ENCODE measurements at places on chromosomes 12 and 14.
A peak's percentile ranks its signal among the peaks of the same experiment; 100 is the strongest.

DNA sequence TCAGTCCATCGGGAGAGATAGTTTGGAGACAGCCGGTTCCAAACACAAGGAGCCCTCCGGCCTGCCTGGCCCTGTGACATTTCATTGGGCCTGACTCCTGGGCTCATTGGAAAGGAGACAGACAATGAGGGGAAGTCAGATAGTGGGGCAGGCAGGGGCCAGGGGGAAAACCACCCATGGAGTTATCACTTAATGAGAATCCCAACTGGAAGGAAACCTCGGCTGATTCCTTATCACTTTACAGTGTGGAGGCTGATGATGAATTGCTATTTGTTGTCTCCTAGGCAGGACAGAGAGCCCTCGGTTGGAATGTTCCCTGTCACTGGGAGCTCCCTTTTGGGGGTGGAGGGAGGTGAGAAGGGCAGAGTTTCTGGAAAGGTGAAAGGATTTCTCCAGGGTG is 44.4 kb downstream of the TBX5 start:
- H3K4me1 ChIP-seq = no peaks in the 10 kb centered on the region
- no peaks in the 10 kb centered on the region for H3K27me3 ChIP-seq

DNA sequence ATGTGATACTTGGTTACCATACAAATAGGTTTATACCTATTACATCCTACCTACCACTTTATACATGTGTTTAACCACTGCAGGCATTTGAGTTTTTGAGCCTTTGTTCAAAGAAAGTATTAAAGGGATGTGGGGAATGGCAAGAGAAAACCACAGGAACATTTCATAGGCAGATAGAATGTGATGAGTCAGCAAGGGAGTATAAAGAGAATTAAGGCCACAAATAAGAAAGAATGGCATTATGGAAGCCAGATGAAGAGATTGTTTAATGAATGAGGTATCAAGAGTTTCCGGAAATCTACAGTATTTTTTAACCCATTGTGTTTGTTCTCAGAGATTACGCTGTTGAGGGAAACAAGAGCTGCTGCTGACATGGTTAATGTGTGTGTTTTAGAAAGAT is 66.9 kb downstream of the METTL25 start:
- DNase-seq = no peak
- H3K4me1 ChIP-seq = no peaks in the 10 kb centered on the region
- H3K27ac ChIP-seq = no peak overlapping the region

- H3K4me3 ChIP-seq = no peak overlapping the region
- H3K27ac ChIP-seq = no peak overlapping the region
- no peaks in the 10 kb centered on the region for H3K27me3 ChIP-seq
- DNase-seq = no peak
- peaks cover 33% of the 10 kb centered on the region for H3K36me3 ChIP-seq
Observed at GRCh38 chr12:132702640-132703039, 8.0 kb upstream of the PGAM5 start.

DNA sequence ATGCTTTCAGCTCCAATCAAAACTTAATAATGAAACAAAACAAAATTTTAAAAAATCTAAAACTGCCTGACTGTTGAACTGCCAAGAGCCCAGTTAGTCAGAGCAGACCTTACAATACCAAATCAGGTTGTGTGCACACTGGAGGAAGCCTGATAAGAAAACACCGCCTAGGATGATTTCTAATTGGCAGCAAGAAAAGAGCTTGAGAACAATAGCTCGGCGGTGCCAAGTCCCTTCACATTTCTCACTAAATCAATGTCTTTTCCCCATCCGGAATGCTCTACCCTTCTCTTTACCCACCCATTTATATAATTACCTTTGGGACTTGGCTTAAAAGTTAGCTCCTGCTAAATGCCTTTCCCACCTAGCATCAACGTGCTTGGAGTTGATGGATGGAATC is 256.7 kb downstream of the C12orf75 start:
- H3K4me1 ChIP-seq = no peaks in the 10 kb centered on the region
- H3K36me3 ChIP-seq = no peaks in the 10 kb centered on the region
- no peaks in the 10 kb centered on the region for H3K27me3 ChIP-seq
- no peak overlapping the region for H3K27ac ChIP-seq
- no peak for DNase-seq

GRCh38 chr12:91239481-91239880 is 56.9 kb upstream of the DCN start:
- DNase-seq = no peak
- H3K36me3 ChIP-seq = no peaks in the 10 kb centered on the region
- H3K27me3 ChIP-seq = no peaks in the 10 kb centered on the region

- H3K4me1 ChIP-seq = peaks cover 11% of the 10 kb centered on the region
- H3K27ac ChIP-seq = no peak overlapping the region
- H3K36me3 ChIP-seq = no peaks in the 10 kb centered on the region
- H3K27me3 ChIP-seq = no peaks in the 10 kb centered on the region
Observed at GRCh38 chr12:69096669-69097335, 142.6 kb upstream of the CPSF6 start.

- no peaks in the 10 kb centered on the region for H3K36me3 ChIP-seq
- no peak overlapping the region for H3K27ac ChIP-seq
- no peak for DNase-seq
- H3K4me1 ChIP-seq = no peaks in the 10 kb centered on the region
- H3K27me3 ChIP-seq = no peaks in the 10 kb centered on the region
Observed at GRCh38 chr12:77796775-77797174, 33.9 kb upstream of the NAV3 start.

DNA sequence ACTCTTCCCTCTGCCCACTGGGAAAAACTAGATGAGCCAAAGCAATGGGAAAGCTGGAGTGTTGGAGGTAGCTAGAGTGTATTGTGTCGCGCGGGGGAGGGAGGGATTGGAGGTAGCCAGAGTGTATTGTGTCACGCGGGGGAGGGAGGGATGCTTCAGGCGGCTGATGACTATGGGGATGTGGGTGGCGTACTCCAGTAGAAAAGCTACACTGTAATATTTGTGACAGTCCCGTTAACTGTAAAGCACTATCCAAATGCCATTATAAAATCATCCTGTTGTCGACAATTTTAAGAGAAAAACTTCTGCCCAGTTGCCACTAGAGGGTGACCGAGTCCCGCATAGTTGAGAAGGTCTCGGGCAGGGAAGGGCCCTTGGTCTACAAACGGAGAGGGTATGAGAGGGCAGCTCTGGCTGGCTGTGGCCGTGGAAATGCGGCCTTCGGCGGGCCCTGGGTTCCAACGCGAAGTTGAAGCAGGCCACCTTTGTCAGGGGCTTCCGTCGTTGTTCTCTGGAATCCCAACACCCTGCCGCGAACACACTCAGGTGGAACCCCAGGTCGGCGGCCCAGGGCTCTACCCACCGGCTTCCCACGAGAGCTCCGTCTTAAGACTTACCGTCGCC is 15.1 kb upstream of the PLEK2 start:
- no peak overlapping the region for H3K4me3 ChIP-seq
- H3K36me3 ChIP-seq = no peaks in the 10 kb centered on the region
- H3K27ac ChIP-seq = no peak overlapping the region
- H3K27me3 ChIP-seq = no peaks in the 10 kb centered on the region

- H3K27me3 ChIP-seq = no peaks in the 10 kb centered on the region
- H3K27ac ChIP-seq = no peak overlapping the region
- H3K4me1 ChIP-seq = no peaks in the 10 kb centered on the region
Observed at GRCh38 chr12:88600272-88600671, 20.0 kb upstream of the KITLG start.

DNA sequence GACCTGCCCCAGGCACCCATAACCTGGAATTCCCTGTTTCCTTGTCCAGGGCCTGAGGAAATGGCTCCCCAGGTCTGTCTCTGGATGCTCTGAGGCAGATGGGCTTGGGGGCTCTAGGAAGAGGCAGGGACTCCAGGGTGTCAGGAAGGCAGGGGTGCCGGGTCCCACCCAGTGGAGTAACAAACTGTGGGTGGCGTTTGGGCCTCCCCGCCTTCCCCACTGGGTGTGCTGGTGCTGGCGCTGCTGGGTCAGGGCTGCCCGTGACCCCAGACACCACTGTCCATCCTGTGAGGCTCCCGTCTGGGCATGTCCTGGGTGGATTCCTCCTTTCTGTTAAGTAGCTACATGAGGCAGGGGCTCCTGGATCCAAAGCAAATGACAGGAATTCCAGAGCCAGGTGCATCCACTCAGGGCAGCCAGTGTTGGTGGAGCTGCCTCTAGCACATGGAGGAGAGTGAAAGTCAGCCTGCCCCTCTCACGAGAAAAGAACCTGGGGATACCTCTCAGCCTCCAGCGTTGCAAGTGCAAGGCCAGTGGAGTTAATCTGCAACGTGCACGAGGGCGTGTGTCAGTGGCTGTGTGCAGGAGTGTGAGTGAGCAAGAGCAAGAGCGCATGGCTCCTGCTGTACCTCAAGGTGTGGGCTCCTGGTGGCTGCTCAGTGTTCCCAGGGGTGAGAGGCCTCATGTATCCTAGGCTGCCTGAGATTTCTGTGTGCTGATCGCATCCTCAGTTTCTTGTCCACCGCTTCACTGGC is 403.1 kb downstream of the TMEM121 start:
- H3K4me3 ChIP-seq = no peak overlapping the region
- H3K27me3 ChIP-seq = no peaks in the 10 kb centered on the region
- no peak overlapping the region for H3K27ac ChIP-seq
- no peaks in the 10 kb centered on the region for H3K4me1 ChIP-seq
- H3K36me3 ChIP-seq = no peaks in the 10 kb centered on the region
- DNase-seq = peak; percentile 34

GRCh38 chr14:72925171-72925759 is 999 bp upstream of the DCAF4 start:
- H3K4me1 ChIP-seq = no peaks in the 10 kb centered on the region
- no peak overlapping the region for H3K27ac ChIP-seq
- DNase-seq = no peak

GRCh38 chr12:64673490-64674169 is 63.3 kb downstream of the RASSF3 start:
- no peaks in the 10 kb centered on the region for H3K27me3 ChIP-seq
- H3K4me1 ChIP-seq = peaks cover 6% of the 10 kb centered on the region

- peak; percentile 73 for DNase-seq
- H3K27me3 ChIP-seq = no peaks in the 10 kb centered on the region
- H3K4me1 ChIP-seq = peaks cover 13% of the 10 kb centered on the region
Observed at GRCh38 chr14:53979747-53980642, 23.4 kb upstream of the BMP4 start.

- H3K27ac ChIP-seq = no peak overlapping the region
- H3K4me1 ChIP-seq = no peaks in the 10 kb centered on the region
- DNase-seq = no peak
- no peak overlapping the region for H3K4me3 ChIP-seq
- H3K27me3 ChIP-seq = no peaks in the 10 kb centered on the region
Observed at GRCh38 chr14:65396082-65396910, 16.2 kb upstream of the FUT8 start.

DNA sequence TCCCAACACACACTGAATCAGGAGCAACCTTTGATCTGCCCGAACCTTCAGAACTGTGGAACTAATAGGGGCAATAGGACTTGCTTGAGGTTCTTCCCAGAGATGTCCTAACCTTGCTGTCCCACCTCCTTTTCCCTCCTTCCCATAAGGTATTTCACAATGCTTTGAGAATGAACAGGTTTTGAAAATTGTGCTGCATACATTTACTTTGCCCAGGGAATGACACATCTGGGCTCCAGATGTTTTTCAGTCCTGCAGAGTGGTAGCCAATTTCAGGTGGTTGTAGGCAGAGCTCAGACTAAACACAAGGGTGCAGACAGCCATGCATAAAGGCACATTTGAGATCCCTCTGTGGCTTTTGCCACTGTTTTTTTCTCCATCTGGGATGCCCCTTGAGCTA is 206.7 kb upstream of the PWP1 start:
- no peak overlapping the region for H3K4me3 ChIP-seq
- H3K36me3 ChIP-seq = no peaks in the 10 kb centered on the region
- H3K27me3 ChIP-seq = no peaks in the 10 kb centered on the region

GRCh38 chr14:31476131-31476866 is 11.5 kb downstream of the GPR33 start:
- no peak overlapping the region for H3K27ac ChIP-seq
- no peak overlapping the region for H3K4me3 ChIP-seq
- no peaks in the 10 kb centered on the region for H3K27me3 ChIP-seq
- H3K36me3 ChIP-seq = no peaks in the 10 kb centered on the region
- no peak for DNase-seq
- no peaks in the 10 kb centered on the region for H3K4me1 ChIP-seq

DNA sequence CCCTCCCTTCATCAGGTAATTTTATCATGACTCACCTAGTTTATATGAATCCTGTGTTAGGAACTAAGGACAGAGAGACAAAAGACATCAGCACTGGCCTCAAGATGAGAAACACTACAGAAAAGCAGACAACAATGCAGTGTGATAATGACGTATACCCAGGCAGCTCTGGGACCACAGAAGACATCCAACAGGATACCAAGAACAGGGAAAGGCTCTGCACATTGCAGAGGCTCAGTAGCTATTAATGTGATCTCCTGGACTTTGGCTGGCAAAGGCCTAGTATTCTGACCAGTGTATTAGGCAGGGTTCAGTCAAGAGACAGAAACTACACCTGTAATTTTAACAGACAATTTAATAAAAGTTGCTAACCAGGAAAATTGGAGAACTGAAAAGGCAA is 39.7 kb downstream of the CDK17 start:
- no peaks in the 10 kb centered on the region for H3K27me3 ChIP-seq
- DNase-seq = no peak
- H3K36me3 ChIP-seq = no peaks in the 10 kb centered on the region
- H3K27ac ChIP-seq = no peak overlapping the region

DNA sequence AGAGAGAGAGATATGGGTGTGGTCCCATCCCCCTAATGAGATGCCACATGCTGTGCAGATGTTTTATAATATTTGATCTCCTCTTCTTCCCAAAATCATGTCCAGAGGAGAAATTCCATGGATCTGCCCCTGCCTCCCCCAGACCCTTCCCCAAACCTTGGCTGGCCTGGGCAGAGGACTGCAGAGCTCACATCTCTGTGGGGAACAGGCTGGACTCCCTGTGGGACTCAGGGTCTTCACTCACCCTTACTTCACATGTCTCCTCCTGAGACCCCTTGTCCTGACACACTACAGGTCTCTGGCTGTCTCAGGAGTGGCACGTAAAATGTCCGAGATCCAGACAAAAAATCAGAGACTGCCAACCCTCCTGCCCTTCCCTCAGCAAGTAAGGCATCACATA is 76.0 kb upstream of the CAPRIN2 start:
- no peak for DNase-seq
- H3K4me1 ChIP-seq = no peaks in the 10 kb centered on the region
- no peaks in the 10 kb centered on the region for H3K36me3 ChIP-seq
- no peak overlapping the region for H3K27ac ChIP-seq
- H3K27me3 ChIP-seq = no peaks in the 10 kb centered on the region

- DNase-seq = no peak
- no peaks in the 10 kb centered on the region for H3K27me3 ChIP-seq
- no peaks in the 10 kb centered on the region for H3K4me1 ChIP-seq
Observed at GRCh38 chr12:98224584-98225221, 290.7 kb upstream of the TMPO start.

GRCh38 chr14:81567302-81567701 is 33.6 kb upstream of the SEL1L start:
- no peak overlapping the region for H3K27ac ChIP-seq

- no peak overlapping the region for H3K27ac ChIP-seq
- H3K4me3 ChIP-seq = no peak overlapping the region
- no peaks in the 10 kb centered on the region for H3K36me3 ChIP-seq
- no peaks in the 10 kb centered on the region for H3K27me3 ChIP-seq
- no peaks in the 10 kb centered on the region for H3K4me1 ChIP-seq
Observed at GRCh38 chr14:99581938-99582337, 22.1 kb downstream of the CCDC85C start.
